ENCODE measurements at places on chromosomes 16 and 17.

DNA sequence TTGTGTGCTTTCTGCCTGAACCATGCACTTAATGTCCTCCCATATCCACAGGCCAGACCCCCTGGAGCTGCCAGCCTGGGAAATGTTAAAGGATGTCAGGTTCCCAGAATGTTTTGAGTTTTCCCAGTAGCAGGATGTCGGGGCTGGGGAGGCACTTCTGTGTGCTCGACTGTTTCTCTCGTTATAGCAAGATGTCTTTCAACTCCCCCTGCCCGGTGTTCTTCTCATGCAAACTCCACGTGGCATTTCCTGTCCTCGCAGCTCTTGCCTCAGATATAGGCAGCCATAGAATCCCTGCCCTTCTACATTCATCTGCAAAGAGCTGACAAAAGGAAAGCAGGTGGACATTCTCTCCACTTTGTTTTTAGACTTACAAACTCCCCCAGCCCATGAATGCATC is 457.2 kb upstream of the CDH11 start:
- no peak for DNase-seq

GRCh38 chr17:28392491-28392890 is 13.5 kb downstream of the SLC46A1 start:
- no peak for DNase-seq

DNA sequence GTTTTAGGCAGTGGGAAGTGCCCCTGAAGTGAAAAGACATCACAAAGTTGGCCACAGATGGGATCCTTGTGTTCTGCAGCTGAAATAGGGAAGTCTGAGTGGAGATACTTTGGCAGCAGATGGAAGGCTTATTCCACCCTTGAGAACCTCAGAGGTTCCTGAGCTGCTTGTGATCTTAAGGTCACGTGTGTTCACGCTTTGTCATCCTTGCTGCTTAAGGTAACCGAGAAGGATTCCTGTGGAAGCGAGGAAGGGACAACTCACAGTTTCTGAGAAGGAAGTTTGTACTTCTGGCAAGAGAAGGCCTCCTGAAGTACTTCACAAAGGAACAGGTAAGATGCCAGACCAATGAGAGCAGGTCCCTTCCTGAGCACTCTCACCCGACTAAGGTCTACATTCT is 12.2 kb downstream of the ADAP2 start:
- DNase-seq: no peak

DNA sequence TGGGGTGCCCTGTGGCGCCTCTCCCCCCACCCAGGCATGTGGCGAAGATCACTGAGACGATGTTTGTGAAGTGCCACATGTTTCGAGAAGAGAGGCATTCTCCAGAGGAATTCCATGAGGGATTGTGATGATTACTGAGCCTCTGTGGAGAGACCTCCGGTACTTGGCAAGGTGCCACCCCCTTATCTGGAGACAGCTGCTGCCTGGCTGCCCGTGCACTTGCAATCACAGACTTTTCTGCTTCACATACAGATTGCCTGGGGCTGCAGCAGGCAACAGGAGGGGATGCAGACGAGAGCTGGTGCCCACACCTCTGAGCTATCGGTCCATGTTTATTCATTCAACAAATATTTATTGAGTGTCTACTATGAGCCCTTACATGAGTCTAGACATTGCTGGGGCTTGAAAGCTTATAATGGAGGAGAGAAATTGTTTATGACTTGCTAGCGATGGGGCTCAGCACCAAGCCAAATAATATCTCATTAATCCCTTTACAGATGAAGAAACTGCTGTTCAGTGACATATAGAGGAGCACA is 317.2 kb upstream of the ZFHX3 start:
- DNase-seq: peak; percentile 23

GRCh38 chr17:43915559-43915958 is 8.2 kb upstream of the MPP2 start:
- no peak for DNase-seq

- no peak for DNase-seq
Measured at GRCh38 chr16:8921347-8921984, 39.3 kb downstream of the LITAFD start.

- DNase-seq: no peak
Measured at GRCh38 chr16:81216706-81217105, 21.8 kb upstream of the BCO1 start.

DNA sequence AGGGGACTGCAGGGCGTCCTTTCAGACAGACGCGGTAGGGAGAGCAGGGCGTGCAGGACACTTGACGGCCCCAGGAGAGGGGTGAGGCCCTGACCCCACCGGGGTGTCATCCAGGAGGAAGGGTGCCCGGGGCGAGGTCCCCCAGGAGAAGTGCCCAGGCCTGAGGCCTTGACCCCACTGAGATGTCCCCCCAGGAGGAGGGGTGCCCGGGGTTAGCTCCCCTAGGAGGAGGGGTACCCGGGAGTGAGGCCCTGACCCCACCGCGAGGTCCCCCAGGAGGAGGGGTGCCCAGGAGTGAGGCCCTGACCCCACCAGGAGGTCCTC is 27.2 kb upstream of the METRNL start:
- DNase-seq: no peak

DNA sequence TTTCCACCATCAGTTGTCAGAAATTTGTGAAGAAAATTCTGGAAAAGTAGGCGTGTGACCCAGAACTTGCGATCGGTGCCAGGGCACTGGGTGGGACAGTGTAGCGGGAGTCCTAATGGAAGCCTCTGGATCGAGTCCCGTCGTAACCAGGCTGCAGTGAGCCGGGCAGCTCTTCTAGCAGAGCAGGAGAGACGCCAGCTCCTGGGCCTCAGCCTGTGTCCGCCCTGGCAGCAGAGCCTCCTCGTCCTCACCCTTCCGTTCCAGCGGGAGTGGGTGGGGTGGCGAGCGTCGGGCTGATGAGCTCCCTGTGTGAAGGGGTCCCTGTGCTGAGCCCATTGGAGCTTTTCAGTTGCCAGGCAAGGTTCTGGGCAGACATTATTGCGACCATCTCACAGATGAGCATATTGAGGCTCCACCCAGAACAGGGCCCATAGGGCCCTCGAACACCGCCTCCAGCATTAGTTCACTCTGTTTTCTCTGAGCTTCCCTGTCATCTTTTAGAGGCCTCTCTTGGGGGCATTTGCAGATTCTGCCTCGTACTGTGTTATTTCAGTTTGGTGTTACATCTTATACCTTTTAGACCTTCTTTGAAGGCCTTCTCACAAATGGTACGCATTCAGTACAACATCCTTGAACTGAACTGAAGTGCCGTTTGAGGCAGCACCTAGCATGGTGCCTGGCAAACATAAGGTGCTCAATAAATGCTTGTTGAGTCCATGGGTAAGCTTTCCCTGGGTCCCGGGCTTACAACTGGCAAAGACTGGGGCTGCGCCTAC is 207.1 kb upstream of the CIBAR2 start:
- no peak for DNase-seq

GRCh38 chr16:6573577-6573976 is 759.1 kb upstream of the RBFOX1 start:
- DNase-seq: no peak

GRCh38 chr16:64012166-64012565 is 1109.7 kb downstream of the CDH11 start:
- no peak for DNase-seq

DNA sequence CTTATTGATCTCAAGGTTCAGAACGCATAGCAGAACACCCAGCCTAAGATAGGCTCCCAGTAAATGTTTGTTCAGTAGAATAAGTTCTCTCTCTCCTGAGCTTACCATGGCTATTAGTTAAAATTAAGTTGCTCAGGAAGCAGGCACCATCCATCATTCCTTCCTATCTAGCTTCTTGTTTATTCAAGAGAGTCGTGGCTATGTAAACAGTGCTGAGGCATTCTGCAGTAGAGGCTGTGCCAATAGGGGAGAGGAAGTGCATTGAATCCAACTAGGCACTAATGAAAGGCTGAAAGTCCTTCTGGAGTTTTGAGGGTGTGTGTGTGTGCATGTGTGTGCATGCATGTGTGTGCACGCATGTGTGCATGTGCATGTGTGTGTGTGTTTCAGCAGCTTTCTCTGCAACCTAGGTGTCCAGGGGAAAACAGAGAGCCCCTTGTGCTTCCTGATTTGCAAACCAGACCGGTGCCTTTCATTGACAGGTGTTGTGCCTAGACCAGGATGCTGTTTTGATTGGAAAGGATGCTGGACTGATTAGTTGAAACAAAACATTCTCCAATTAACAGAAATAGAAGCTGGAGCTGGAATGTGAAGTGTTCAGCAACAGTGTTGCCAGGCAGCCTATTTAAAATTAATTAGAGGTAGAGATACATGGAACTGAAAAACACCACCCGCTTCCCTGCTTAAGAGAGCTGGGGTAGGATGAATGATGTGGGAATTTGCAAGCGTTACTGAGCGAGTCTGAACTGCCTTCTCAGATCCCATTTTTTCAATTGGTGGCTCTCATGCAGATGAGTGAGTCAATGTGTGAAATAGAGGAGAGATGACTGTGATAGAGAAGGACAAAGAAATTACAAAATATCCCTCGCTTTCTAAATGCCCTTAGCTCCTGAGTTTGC is 103.3 kb upstream of the CLEC3A start:
- no peak for DNase-seq

DNA sequence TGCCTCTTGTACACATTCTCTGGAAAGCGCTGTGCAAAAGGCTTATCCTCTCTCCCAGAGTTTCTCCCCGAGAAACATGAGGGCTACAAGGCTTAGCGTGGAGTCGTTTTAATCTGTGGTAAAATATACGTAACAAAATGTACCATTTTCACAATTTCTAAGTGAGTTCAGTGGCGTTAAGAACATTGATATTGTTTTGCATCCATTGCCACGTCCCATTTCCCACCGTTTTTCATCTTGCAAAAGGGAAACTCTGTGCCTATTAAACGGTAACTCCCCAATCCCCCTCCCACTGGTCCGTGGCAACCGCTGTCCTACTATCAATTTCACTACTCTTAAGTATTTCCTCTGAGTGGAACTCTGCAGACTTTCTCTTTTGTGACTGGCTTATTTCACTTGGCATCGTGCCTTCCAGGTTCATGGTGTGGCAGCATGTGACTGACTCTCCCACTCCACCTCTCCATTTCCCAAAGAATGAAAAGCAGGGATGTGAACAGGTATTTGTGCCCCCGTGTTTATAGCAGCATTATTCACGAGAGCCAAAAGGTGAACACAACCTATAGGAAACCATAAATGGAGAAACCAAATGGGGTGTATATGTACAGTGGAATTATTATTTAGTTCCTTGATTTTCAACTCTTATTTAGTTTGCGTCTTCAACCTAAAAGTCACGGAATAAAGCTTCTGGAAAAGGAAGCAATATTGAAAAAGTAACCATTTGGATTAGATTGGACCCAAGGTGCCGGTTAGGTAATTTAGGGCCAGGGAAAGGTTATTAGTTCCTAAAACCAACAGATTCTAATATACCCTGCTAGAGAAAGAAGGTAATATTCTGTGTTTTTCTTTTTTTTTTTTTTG is 1.1 kb upstream of the USP32 start:
- peak; percentile 61 for DNase-seq

DNA sequence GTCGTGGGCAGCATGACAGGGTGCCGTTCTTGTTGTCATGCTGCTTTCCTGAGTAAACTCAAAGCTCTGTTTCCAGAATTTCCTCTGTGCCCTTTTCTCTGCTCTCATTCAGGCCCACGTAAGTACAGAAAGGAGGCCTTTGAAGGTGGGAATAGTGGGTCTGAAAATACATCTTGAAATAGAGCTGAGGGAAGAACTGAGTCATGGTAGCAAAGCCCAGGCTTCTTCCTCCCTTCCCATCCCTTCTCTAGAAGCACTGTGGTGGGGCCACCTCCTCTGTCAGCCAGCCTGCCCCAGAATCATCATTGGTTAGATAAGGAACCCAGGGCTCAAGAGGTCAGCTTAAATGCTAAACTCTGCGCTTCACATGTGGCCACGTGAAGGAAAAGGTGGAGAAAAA is 9.4 kb downstream of the CTRL start:
- DNase-seq: no peak

GRCh38 chr17:77394540-77395295 is 253.9 kb downstream of the SEC14L1 start:
- no peak for DNase-seq

- DNase-seq: no peak
Measured at GRCh38 chr17:14469971-14470370, 169.1 kb downstream of the HS3ST3B1 start.

GRCh38 chr17:42872251-42872965 is 21.4 kb downstream of the AOC3 start:
- DNase-seq: no peak

- DNase-seq: no peak
Measured at GRCh38 chr17:70375406-70375805, 206.1 kb downstream of the KCNJ2 start.

DNA sequence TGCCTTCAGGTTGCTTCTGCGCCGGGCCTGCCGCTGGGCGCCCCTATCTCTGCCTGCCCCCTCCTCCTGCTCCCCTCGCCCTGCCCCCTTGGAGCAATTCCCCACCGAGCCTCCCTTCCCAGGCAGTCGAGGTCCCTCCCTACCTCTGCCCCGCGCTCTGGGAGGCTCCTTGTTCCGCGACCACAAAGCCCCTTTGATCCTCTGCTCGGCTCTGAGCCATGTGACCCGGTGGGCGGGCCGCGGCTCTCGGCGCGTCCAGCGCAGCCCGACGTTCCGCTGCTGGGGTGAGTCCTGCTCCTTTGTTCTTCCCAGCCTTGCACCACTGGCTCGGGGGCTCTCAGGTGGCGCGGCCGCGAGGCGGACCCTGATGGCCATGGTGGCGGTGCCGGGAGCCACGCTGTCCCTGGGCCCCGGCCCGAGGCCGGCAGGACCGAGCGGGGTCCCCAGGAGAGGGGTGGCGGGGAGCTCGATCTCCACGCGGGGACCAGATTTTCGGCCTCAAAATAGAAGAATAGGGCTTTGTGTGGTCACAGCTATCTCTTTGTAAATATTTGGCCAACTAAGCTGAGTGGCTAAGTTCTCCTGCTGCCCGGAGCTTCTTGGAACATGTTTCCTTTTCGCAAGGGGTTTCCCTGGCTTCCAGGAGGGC is 310.6 kb downstream of the SEC14L1 start:
- no peak for DNase-seq

DNA sequence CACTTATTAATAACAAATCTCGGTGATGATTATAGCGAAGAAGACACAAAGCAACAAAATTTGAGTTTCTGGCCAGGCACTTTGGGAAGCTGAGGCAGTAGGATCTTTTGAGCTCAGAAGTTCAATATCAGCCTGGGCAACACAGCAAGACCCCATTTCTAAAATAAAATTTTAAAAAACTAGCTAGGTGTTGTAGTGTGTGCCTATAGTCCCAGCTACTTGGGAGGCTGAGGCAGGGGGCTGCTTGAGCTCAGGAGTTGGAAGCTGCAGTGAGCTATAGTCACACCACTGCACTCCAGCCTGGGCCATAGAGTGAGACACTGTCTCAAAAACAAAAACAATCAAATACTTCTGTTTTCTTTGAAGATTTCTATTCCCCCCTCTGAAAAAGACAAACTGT is 104.9 kb downstream of the SYCE1L start:
- no peak for DNase-seq

- DNase-seq: no peak
Measured at GRCh38 chr17:4583782-4584100, 588 bp upstream of the SMTNL2 start.

GRCh38 chr17:50590946-50591737 is 30.6 kb downstream of the CACNA1G start:
- no peak for DNase-seq

- no peak for DNase-seq
Measured at GRCh38 chr16:72068930-72069329, 5.9 kb downstream of the HPR start.
